Left colon (tissue), 2 donors: ENCODE measurements at places on chromosomes 5 and 9. TPM values are rescaled to one million over a fixed set of nuclear protein-coding genes. Genes with fewer than 3 reads are reported as not detected.

DNA sequence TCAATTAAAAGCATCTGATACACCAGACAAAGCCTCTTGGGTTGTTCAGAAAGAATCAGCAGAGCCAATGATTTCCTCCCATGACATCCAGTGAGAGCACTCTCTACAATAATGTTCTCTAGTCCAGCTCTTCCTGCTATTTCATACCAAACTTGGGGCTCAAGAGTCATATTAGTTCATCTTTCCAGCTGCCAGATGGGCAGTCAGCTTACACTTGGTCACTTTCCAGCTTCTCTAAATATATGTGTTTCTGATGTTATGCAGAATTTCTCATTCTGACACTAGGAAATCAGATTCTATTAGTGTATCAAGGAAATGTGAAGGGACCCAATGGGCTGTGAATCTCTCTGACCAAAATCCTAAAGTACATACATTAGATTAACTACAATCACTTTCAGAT lies 148.9 kb downstream of the ENC1 start:
- no peak for DNase-seq

DNA sequence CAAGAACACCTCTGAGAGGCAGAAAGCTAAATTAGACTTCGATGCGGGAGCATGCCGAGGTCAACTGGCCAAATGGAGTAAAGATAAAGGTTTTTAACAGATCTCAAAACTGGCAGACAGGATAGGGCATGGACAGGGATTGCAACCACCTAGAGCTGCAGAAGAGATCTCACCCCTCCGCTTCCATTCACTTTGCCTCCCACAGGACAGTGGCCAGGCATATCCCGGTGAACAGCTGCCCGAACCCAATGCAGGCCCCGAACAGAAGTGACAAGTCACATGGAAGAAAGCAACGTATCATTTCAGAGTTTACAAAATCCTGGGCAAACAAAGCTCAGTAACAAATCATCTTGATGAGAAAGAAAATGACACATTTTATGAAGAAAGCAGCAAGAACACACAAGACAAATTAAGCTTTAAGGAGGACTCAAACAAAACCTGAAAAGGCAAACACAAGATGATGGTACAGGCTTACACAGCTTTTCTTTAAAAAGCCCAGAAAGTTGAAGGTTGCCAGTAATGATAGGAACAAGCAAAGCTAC lies 18.4 kb downstream of the RNF130 start:
- no peak for DNase-seq

DNA sequence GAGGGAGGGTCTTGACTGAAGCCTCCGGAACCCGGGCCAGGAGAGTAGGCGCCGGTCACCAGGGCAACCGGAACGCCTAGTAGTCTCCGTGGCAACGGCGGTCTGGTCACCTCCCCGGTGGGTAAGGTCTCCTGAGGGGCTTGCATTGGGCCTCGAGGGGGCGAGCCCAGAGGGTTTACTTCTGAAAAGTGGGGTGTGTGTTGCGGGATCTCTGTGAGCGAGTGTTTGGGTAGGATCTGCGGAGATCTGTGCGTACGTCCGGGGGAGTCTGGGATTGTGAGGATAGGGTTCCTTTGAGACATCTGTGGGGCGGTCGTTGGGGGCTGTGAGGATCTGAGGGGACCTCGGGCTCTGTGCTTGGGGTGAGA lies at the start of gene FAM221B:
TSS of gene FAM221B (minus strand) at position 17 of the 368 bp plus-strand sequence. CDS start 2,571 bp downstream, outside the sequence.
- DNase-seq: peak; percentile 48

Gene PAXX
- total RNA-seq: 33.3 TPM

Gene BHMT2
- 1.6 TPM for total RNA-seq
